ENCODE measurements at places on chromosomes 11 and 22. TPM values are rescaled to one million over a fixed set of nuclear protein-coding genes. Genes with fewer than 3 reads are reported as not detected.

Gene CLCF1
- 33.1 TPM for total RNA-seq

Gene MS4A1
- not detected for total RNA-seq

Gene CCS
- 20.6 TPM for total RNA-seq

Gene ASPHD2
- total RNA-seq: 16.3 TPM

Gene SHISAL1
- 0.71 TPM for total RNA-seq

Gene ACR
- total RNA-seq: not detected

Gene OR4D6
- total RNA-seq: not detected

Gene MMP27
- total RNA-seq: not detected

Gene EXPH5
- total RNA-seq: 10.1 TPM

Gene E2F8
- total RNA-seq: 0.14 TPM

Gene PATE4
- not detected for total RNA-seq

Gene PKDREJ
- total RNA-seq: not detected

Gene GTSE1
- 3.8 TPM for total RNA-seq

Gene CABP4
- 0.17 TPM for total RNA-seq
